ENCODE measurements at places on chromosomes 13 and 19.

GRCh38 chr19:46144756-46145155, 3.3 kb upstream of the IGFL2 start:
- DNase-seq, result no peak

DNA sequence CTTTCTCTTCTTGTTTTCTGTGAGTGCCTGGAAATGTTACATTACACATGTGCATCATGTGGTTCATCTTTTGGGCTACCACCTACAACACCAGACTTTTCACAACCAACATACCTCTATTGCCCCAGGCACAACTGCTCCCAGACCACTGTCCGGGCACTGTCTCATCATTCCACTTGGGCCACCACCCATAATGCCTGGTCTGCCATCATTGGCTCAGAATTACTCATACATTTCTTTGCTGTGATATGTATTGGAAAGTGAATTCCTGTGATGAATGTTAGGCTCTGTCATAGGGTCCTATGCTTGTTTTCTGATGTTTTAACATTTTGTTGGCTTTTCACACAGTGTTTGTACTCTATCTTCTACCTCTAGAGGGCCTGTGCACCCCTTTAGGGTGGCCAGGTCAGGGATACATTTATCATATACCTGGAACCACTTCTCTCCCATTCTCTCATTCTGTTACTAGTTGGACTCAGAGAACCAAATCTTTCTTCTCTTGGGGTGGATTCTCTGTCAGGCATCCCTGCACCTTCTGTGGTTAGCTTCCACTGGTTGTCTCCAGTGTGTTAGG, 172.8 kb downstream of the NHLRC3 start:
- no peak for DNase-seq

- DNase-seq, result no peak
Observed at GRCh38 chr19:19571071-19571786, 33.2 kb downstream of the CILP2 start.

DNA sequence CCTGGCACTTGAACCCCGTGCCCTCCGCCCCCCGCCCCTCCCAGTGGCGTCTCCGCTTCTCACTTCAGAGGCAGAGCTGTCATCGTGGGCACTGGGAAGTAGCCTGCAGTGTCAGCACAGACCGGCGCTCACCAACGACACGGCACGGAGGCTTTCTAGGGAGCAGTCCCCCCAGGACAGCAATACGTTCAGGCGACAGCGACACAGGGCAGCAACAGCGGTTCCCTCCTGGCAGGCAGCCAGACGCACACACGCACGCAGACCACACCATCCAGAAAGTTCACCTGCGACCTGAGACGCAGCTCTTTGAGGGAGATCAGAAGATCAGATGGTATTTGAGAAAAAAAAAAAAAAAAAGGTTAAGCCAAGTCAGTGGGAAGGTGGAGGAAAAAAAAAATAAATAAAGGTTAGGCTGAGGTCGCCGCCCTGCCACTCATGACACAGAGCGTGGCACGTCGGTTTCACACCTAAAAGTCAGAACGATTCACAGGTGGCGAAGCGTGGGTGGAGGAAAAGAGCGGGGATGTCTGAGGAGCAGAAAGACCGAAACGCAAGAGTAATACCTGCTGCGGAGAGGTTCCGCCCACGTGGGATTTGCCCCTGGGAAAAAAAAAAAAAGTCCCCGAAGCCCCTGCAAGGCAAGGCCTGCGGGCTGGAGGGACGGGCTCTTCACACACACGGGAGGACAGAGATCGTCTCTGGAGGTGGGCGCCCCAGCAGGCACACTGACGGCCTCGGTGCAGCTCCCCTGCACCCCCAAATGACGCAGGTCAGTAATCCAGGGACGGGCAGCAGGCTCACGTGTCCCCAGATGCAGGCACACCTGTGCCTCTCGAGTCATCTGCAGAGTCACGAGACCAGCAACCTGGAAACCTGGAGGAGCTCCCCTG, 94.5 kb downstream of the GNG7 start:
- peak; percentile 55 for DNase-seq

- no peak for DNase-seq
Observed at GRCh38 chr13:76439546-76439945, 446.7 kb downstream of the KCTD12 start.

GRCh38 chr19:45473682-45474605, 6.1 kb downstream of the FOSB start:
- no peak for DNase-seq

DNA sequence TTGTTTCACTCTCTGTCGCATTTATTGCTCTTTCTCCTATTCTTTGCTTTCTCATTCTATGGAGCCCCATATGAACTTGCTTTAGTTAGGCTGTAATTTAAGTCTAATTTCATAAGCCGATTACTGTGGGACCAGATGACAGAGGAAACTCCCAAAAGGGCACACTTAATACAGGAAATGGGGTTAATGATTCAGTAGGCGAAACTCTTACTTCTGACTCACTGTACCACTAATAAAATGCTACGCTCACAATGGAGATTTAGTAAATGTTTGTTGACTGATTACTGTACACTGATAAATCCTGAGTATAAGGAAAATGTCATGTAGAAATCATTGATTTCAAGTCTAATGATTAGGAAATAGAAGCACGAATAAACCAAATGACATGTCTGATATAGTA, 276.4 kb downstream of the KLF5 start:
- DNase-seq, result no peak

DNA sequence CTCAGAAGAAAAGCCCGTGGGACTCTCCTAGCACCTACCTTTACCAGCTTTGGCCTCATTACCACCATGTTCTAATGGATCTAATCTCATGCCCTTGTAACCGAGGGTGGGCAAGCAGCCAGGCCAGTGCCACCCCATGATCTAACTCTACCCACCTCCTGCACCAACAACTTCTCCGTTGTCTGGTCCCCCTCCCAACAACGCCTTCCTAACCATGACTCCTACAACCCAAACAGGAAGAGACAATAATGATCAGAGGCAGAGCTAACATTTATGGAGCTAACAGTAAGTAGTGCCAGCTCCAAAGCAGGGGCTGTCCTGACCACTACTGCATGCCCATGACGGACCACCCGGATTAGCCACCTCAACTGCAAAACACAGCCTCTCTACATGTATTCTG, 3.5 kb downstream of the USP12 start:
- DNase-seq, result no peak

- no peak for DNase-seq
Observed at GRCh38 chr19:31625575-31625974, 276.3 kb upstream of the TSHZ3 start.

DNA sequence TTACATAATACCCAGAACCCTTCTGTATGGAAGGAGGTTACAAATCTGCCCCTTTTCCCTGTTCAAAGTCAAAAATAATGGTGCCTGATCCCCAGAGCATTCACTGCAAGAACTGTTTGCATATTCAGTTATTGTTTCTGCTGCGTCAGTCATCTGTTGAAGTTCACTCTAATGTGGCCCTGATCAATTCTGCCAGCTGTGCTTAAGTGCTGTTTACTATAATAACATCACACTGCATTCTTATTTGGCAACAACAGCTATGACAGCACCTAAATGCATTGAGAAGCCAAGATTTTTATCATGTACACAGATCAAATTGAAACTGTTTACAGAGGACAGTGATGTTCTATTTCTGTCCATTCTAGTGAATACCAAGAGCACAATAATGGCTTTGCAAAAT, 115.9 kb downstream of the DACH1 start:
- DNase-seq, result no peak

DNA sequence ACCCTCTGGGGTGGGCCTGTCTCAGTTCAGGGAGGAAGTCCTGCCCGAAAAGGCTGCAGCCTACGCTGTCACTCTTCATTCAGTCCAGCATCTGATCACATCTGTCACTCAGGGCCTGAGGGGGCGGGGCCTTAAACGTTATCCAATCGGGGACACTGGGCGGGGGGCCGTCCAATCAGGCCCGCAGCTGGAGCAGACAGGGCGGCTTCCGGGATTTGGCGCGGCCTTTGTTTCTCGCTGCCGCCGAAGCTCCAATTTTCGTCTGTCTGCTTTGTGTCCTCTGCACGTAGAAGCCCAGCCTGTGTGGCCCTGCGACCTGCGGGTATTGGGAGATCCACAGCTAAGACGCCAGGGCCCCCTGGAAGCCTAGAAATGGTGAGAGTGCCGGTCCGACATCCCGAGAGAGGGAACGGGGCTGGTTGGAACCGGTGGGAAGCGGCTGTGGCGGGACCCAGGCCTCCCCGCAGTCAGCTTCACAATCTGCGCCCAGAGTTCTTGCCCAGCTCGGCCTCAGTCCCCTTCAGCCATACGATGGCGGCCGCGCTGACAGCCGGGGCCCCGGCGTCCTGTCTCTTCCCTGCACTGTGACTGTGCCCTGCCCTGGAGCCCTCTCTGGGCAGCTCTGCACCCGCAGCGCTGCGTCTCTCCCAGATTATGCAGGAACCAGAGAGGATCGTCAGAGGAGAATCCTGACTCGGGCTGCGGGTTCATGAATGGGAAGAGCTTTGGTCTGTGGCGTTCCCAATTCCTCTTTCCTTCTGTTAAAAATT, at the start of gene ZNF730:
Gene ZNF730, plus strand, starts transcription at position 224 of the 770 bp plus-strand sequence. Its CDS starts 149 bp downstream, at position 373.
- DNase-seq, result peak; percentile 18

DNA sequence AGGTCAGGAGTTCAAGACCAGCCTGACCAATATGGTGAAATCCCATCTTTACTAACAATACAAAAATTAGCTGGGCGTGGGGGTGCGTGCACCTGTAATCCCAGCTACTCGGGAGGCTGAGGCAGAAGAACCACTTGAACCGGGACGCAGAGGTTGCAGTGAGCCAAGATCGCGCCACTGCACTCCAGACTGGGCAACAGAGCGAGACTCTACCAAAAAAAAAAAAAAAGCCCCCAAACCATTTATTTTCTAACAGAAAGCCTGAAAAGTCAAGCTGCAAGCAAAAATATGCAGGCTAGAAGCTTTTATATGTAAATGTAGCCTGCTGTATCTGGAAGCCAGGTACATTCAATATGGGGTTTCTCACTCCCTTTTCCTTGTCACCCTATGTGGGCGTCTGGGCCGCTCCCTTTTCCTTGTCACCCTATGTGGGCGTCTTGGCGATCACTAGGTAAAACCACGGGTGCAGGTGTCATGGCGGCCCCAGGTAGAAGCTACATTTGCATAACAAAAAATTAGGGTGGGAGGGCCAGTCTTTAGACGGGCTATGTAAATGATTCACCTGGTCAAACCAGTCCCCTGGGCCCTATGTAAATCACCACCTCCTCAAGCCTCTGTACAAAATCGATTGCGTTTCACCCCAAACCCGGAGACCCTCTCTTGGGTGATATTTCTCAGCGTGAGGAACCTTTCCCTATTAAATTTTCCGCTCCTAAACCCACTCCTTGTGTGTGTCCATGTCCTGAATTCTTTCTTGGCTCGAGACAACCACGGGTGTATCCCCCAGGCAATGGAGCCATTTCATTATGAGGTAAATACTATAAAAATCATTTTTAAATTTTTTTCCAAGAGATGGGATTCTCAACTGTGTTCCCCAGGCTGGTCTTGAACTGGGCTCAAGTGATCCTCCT, 2.1 kb downstream of the TRIM13 start:
- DNase-seq, result no peak

GRCh38 chr19:56253737-56254136, 18.8 kb upstream of the EDDM13 start:
- DNase-seq, result no peak

GRCh38 chr19:50629194-50629593, 10.5 kb downstream of the SYT3 start:
- DNase-seq, result no peak

DNA sequence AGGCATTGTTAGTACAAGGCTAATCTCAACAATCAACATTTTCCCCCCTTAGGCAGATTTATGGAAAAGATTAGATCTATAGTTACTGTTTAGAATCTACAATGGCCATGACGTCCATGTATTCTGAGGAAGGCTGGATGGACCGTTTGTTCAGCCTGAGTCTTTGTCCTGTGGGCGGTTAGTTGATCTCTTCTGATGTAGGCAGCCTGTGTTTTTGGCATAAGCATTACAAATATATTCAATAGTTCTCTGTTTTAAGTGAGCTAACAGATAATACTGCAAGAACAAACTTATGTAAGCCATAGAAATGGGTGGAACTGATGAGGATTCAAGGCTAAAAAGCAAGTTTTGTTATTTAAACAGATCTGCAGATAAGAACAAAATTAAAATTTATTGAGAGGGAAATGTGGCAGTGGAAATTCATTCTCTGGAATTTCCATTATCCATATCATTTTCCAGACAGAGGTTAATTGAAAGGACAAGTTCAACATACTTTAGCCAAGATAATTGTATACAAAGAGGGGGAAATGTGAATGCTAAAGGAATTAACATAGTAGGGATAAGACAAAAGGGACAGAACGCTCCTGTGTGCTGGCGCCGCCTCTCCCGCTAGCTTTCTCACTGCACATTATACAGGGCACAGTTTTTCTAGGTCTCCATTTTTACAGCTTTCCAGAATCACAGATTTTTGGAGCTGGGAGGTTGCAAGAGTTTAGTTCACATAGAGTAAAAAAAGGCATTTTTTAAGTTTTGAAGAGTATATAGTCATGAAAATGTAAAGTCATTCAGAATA, 48.6 kb downstream of the FAM124A start:
- DNase-seq, result no peak

GRCh38 chr19:1678073-1678472, 25.7 kb upstream of the TCF3 start:
- DNase-seq, result no peak

DNA sequence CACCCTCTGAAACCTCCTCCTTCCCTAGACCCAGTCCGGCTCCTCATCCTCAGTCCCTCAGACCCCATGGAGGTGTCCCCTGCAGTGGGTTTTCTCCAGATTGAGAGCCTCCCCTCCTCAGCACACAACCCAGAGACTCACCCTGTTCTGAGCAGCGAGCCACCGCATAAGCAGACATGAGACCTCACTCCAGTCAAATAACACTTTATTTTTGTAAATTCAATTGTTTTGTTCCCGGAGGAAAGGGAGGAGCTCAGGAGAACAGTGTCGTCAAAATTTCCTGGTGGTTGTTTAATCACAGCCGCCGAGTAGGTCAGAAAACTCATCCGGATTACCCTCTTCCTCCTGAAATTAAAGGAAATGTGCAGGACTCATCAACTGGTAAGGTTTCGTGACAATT, 57.5 kb downstream of the ERICH4 start:
- DNase-seq, result no peak

- no peak for DNase-seq
Observed at GRCh38 chr13:99305566-99305965, 1.6 kb downstream of the GPR183 start.

GRCh38 chr13:65725006-65725405, 1505.1 kb downstream of the PCDH9 start:
- no peak for DNase-seq

- DNase-seq, result no peak
Observed at GRCh38 chr13:59061621-59062020, 1102.1 kb downstream of the DIAPH3 start.

- no peak for DNase-seq
Observed at GRCh38 chr19:18730885-18731513, 47.5 kb downstream of the CRTC1 start.

- DNase-seq, result no peak
Observed at GRCh38 chr19:38695832-38696728, 48.2 kb downstream of the CAPN12 start.

- DNase-seq, result no peak
Observed at GRCh38 chr13:110442930-110443621, 118.4 kb downstream of the RAB20 start.

GRCh38 chr13:114140131-114140905, 7.9 kb upstream of the RASA3 start:
- DNase-seq, result no peak

- no peak for DNase-seq
Observed at GRCh38 chr19:47243364-47243775, 12.4 kb upstream of the BBC3 start.

Data from activated T-cell treated with anti-CD3 and anti-CD28 coated beads for 1 hour (primary cell).